ENCODE measurements at places on chromosomes 7 and 10.

GRCh38 chr10:48779546-48780152, 95.0 kb downstream of the WDFY4 start:
- no peak for DNase-seq

GRCh38 chr10:13700473-13701144, 113.8 kb downstream of the PRPF18 start:
- no peak for DNase-seq

DNA sequence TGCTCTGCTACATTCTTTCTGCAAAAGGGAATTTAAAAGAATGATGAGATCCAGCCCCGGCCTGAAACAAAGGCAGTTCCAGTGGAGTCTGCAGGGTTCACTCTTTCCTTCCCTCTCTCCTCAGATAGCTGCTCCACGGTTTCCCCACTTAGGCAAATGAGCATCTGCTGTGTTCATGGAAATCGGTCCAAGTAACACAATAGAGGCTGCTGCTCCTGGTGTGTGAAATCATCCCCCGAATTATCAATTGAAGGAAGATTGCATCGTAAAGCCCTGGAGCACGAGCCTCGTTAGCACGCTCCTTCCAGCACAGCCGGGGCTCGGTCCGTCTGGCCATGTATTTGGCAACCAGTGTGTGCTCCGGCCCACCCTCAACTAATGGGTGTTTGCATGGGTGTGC, 108.3 kb upstream of the DPP6 start:
- DNase-seq = no peak

GRCh38 chr7:50368366-50368765, 63.9 kb downstream of the IKZF1 start:
- DNase-seq = no peak

- no peak for DNase-seq
Observed at GRCh38 chr10:58010073-58010702, 257.5 kb downstream of the IPMK start.

DNA sequence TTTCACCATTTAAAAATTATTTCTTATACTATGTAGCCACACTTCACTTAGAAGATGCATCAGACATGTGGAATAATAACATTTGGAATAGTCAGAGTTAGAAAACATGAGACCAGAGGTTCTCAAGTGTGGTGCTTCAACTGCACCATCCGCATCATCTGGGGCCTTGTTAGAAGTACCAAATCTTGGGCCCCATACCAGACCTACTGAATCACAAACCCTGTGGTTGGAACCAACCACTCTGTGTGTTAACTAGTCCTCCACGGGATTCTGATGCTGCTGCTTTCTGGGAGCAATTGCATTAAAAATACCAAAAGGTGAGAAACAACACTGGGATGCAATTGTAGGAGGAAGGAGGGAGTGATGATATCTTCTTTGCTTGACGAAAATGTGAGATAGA, 125.2 kb downstream of the GNAT3 start:
- DNase-seq = no peak

- DNase-seq = no peak
Observed at GRCh38 chr7:40859965-40860543, 725.2 kb downstream of the SUGCT start.

- DNase-seq = no peak
Observed at GRCh38 chr10:130189608-130190054, 53.4 kb downstream of the GLRX3 start.

- no peak for DNase-seq
Observed at GRCh38 chr7:25775999-25776743, 375.8 kb upstream of the NFE2L3 start.

- DNase-seq = no peak
Observed at GRCh38 chr7:24769851-24770250, 12.6 kb upstream of the GSDME start.

- DNase-seq = no peak
Observed at GRCh38 chr10:96863922-96864543, 31.9 kb downstream of the LCOR start.

DNA sequence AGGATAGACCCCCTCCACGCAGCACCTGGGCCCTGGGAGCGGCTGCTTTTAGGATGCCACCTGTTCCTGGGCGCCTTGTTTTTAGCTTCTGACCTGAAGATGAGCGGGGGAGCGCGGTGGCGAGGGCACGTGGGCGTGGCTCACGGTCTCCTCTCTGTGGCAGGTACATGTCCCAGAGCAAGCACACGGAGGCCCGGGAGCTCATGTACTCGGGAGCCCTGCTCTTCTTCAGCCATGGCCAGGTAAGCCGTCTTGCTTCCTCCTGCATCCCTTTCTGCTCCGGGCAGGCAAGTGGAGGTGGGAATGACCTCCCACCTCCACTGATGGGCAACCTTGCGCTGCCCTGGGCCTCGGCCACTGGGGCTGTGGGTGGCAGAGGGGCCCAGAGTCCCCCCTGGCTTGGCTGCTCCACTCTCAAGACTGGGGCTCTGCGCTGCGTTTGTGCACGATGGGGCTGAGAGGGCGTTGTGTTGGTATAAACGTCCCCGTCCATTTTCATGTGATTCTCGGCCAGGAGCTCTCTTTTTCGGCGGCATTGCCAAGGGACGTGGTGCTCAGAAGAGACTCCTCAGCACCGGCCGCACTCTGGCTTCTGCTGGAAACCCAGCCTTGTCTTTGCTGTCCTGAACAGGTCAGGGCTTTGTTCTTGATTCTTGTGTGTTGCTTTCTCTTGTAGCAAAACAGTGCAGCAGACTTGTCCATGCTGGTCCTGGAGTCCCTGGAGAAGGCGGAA, 9.7 kb downstream of the GET4 start:
- DNase-seq = no peak

DNA sequence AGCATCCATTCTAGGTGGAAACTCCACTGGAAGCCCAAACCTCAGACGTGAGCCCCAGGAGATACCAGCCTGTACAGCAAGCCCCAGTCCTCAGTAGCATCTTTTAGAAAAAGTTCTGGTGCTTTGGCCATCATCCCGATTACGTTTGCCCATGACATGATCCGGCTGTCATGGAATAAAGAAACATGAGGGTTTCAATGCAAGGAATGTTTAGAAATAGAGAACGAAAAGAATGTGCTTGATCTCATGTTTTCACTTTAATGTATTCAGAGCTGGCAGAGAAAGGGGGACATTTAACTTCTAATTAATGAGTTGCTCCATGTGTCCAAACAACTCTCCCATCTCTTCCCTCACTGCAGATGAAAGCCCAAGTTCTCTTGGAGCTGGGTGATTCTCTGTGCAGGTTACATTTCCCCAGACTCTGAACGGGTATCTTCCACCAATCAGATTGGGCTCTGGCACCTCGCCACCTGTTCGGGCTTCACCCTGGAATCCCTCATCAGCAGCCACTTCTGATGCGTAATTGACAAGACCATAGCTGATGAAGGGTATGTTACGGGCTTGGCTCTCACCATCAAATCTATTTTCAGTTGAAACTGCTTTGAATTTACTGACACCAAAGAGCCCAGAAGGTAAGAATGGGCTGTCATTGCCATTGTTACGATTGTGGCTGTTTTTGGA, 165.3 kb downstream of the PLXNA4 start:
- no peak for DNase-seq

GRCh38 chr10:113126229-113127201, 176.5 kb downstream of the TCF7L2 start:
- peak; percentile 1 for DNase-seq

DNA sequence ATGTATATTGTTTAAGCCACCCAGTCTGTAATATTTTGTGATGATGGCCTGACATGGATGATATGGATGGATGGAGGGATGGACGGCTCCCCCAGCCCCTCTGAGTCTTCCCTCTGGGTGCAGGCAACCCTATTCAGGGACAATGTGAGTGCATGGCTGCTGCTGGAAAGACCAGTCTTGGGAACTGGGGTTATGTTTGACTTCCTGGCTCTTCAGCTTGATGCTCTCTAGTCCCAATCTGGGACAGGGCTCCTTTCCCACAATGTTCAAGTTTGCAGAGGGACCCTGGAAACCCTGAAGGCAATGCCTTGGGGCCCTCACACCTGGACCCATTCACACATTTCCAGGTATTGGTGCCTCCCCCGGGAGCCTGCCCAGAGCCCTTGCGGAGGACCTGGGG, 52.3 kb upstream of the RET start:
- DNase-seq = no peak

DNA sequence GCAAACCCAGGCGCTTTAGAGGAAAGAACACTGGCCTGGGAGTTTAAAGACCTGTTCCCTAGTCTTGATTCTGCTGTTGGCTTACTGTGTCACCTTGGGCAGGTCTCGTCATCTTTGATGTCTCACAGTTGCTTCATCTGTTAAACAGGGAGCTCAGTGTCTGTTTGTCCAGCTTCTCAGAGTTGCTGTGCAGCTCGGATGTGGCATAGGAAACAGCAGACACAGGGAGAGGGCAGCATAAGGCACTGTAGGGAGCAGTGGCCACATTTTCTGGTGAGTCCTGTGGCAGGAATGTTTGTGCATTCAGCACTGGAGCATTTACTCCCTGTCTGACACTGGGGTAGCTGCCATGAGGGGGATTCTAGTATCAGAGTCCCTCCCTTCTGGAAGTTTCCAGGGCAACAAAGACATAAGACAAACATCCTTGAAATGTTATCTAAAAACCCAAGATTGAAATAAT, 2.0 kb downstream of the REPIN1 start:
- DNase-seq = no peak

DNA sequence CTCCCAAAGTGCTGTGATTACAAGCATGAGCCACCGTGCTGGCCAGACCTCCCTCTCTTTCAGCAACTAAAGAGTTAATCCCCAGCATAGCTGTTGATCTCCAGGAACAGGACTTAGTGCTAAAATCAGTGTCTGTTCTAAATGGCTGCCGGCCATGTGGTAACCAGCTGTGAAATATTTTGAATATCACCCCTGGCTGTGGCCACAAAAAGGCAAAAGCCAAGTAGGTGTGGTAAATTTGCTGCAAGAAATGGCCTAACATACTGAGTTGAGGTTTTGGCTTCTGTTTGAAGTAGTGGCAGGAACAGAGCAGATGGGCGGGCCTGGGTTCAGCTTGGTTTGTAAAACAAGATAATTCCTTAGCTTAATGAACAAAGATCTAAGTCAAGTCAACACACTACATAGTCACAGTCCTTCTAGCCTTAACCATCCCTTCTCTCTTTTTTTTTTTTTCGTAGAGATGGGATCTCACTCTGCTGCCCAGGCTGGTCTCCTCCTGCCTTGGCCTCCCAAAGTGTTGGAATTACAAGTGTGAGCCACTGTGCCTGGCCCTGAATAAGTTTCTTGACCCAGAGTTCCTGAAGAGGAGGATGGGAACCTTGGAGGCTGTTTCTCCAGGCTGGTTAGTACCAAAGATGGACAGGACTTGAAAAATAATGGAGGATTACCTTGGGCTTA, 22.7 kb upstream of the AGFG2 start:
- no peak for DNase-seq

DNA sequence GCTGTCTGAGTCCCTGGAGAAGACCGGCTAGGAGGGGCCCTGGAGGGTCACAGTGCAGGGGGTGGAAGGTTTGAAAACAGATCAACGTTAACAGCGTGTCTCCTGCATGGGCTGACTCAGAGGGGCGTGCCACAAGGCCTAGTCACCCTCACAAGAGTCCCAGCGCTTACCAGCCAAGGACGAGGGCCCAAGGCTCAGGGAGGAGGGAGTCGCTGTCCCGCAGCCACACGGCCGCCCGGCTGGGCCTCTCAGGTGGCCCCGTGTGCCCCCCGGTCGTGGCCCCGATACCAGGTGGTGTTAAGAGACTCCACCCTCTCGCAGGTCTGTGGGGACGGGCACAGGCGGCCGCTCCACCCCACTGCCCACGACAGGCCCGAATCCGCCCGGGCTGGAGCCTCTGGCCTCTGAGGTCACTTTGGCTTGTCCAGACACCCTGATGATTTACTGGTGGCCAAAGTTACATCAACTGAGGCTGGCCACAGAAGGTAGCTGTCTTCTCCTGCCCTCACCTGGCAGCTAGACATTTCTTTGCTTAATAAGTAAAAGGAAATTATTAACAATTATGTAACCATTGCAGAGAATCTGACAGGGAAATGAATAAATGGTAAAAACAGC, 34.0 kb downstream of the FAM20C start:
- DNase-seq = no peak

- DNase-seq = no peak
Observed at GRCh38 chr10:104199567-104199966, 32.6 kb downstream of the CFAP43 start.

GRCh38 chr7:71409550-71410157, 277.7 kb downstream of the GALNT17 start:
- DNase-seq = no peak

- DNase-seq = no peak
Observed at GRCh38 chr10:22764639-22765038, 50.3 kb upstream of the PIP4K2A start.

DNA sequence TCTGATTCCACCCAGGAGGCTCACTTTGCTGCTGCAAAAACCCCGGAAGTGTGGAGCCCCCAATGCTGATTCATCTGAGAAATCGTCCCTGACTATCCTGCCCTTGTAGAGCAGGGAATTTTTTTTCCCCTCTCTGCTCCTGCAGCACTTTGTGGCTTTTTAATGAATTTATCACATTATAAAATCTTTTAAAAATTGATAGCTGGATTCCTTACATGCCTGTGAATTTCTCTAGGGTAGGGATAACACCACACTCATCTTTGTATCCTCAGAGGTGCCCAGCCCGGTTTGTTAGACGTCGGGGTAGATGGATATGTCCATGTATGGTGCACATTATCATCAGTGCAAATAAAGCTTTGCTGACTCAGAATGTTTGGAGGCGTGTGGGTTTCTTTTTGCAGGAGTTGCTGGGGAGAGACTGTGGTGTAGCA, 185.7 kb downstream of the STK31 start:
- no peak for DNase-seq

- no peak for DNase-seq
Observed at GRCh38 chr10:35758076-35758475, 116.0 kb upstream of the FZD8 start.

GRCh38 chr7:17144322-17144721, 154.1 kb upstream of the AHR start:
- DNase-seq = peak; percentile 22

DNA sequence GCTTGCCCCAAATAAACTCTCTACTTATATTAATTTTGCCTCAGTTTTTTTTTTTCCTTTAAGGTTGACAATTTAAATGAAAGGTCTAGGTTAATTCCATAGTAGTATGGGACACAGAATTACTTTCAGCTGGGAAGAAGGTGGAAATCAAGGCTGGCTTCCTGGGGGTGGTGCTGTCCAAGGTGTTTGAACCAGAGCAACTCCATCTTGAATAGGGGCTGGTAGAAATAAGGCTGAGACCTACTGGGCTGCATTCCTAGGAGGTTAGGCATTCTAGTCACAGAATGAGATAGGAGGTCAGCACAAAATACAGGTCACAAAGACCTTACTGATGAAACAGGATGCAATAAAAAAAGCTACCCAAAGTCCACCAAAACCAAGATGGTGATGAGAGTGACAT, 1190.8 kb upstream of the AUTS2 start:
- DNase-seq = no peak

DNA sequence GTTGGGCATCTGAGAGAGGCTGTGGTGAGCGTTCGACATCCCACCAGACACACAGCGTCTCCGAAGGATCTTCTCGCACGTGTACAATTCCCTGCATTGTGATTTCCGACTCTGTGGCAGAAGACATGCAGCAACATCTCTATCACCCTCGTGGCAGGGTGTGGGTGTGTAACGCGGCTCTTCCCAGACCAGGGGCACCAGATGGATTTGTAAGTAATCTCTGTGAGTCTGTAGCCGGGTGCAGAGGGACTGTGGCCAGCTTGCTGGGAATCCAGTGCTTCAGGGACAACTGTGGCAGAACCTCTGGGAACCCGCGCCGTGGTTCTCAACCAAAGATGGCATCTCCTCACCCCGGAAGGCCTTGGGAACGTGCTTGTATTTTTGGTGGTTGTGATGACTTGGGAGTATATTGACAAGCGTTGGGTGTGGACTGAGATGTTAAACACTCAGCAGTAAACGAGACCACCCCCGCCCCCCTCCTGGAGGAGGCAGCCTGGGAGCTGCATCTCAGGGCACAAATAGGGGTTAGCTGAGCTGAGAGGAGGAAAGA, 21.2 kb downstream of the FOXL3 start:
- no peak for DNase-seq

Measured in stimulated activated CD4-positive, alpha-beta T cell treated with anti-CD3 and anti-CD28 coated beads, TNF-alpha, amount 100 ng/mL, for 24 hours (primary cell).